ENCODE measurements at places on chromosomes 7 and 10.

GRCh38 chr10:107689323-107689722 is 524.8 kb upstream of the SORCS1 start:
- no peak for DNase-seq

- DNase-seq = no peak
These were observed 5.1 kb upstream of the FAM133B start for GRCh38 chr7:92595281-92595680.

- DNase-seq = no peak
These were observed 140.3 kb upstream of the KLF14 start for GRCh38 chr7:130874071-130874915.

DNA sequence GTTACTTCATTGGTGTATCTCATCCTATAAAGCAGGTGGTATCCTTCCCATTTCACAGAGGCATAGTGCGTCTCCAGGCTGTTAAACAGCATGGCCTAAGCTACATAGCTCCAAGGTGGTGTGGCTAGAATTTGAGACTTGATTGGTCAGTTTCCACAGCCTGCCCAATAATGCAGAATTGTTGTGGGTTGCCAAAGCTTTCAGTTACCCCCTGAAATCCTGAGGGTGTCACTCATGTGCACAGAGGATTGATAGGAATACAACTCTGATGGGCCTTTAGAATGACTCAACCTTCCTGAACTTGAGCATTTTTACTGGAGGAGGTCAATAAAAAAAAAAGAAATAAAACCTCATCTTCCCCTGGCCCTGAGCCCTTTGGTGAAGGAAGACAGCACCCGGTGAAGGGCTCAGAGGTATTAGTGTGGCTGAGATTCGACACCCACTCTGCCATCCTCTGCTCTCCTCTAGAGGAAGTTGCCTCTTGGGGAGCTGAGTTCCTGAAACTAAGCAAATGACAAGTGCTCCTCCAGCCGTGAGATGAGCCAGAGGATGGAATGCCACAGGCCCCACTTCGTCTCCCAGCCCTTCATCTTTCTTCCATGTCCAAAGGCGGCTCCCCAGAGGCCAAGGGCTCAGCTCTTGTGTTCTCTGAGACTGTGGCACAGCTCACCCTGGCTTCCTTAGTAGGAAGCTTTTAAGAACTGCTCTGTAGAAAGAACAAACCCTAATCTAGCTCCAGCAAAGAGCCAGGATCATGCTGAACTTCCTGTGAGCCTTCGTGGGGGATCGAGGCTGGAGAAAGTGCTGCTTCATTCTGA is 1.0 kb downstream of the ACSL5 start:
- no peak for DNase-seq

DNA sequence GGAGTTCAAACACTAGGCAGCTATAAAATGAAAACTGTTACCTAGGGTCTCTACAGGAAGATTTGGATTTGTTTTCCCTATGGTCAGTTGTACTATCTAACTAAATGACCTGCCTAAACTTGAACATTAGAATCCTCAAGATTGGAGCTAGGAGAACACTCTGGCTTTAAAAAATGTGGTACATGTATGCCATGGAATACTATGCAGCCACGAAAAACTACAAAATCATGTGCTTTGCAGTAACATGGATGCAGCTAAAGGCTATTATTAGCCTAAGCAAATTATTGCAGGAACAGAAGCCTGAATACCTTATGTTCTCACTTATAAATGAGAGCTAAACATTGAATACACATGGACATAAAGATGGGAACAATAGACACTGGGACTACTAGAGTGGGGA is 87.1 kb upstream of the MAGI2 start:
- DNase-seq = no peak

DNA sequence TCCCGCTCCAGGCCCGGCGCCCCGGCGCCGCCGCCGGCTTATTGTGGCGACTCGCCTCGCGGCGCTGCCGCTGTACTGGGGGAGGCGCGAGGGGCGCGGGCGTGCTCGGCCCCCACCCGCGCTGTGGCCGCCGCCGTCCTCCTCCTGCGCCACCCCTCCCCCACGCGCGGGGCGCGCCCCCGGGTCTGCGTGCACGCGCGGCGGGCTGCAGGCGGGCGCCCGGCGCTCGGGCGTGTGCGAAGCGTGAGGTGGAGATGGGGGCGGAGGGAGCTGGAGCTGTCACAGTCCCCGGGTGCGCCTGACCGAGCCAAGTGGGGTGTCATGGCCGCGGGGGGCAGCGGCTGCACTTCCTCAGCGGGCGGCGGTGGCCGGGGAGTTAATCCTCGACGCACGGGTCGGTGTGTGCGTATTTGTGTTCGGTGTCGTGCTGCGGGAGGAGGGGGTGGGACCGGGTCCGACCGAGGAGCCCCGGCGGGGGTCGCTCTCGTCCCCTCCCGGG is 672 bp downstream of the LCOR start:
- peak; percentile 42 for DNase-seq

Data from esophagus squamous epithelium (tissue), 5 donors.